ENCODE measurements at places on chromosomes 6 and 20.

DNA sequence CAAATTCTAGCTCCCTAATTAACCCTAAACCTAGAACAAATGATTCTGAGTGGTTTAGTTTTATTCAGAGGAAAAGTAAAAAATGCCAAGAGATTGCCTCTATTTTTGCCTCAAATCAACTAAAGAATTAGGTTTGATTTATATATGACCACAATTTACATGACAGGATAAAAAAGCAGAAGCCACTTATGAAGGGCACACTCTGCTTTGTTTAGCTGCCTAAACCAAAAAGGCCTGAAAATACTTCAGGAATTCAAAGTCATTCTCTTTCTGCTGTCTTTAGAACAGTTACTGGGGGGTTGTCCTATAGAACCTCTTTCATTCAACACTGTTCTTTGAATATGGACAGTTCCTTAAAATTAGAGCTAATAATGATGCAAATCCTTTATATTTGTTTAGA lies 5.3 kb downstream of the FBXO5 start:
- no peak for DNase-seq

DNA sequence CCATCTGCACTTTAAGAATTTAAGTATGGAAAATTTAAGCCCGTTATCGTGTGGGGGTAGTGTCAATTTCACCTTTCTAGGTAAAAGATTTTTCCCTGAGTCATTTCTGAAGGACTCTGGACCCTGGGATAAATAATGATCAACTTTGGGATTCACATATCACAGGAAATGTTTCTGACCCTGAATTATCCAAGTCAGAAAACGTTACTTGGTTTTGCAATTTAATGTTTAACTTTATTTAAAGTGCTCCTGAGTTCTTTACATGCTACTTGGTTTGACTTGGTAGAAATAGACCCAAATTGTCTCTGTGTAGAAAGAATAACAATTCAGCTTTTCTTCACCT lies 1.5 kb upstream of the SLC17A3 start:
- no peak for DNase-seq

DNA sequence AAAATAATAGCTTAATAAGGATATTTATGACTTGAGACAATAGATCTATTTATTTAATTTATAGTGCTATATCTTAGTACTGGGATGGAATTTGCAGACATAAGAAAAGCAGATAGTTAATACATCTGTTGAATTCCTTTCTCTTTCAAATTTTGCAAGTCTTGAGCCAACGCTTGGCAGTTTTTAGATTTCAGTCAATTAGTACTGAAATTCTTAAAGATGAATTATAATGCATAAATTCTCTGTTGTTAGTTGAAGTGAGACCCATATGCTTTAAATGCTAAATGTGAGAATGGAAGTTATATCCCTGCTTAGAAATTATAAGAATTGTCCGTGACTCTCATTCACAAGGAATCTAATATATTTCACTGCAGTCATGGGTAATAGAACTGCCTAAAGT lies 225.1 kb upstream of the ADGRB3 start:
- DNase-seq: no peak

DNA sequence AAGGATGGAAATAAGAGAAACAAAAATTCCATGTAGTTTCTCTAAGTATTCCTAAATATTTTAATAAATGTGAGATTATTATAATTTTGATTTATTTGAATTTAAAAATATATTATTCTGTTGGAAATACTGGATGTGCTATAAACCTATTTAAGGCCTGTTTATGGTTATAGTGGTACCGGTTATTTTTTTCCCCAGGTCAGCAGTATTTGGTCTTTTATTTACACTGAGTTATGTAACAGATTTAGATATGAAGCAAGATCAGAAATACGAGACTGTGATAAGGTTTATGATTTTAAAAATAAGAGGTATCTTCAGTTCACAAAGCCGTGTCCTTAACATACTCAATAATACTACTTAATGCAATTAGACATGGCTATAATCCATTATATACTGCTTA lies 634.3 kb upstream of the POU3F2 start:
- no peak for DNase-seq

GRCh38 chr6:55566036-55566710 lies 12.8 kb downstream of the HMGCLL1 start:
- DNase-seq: no peak

DNA sequence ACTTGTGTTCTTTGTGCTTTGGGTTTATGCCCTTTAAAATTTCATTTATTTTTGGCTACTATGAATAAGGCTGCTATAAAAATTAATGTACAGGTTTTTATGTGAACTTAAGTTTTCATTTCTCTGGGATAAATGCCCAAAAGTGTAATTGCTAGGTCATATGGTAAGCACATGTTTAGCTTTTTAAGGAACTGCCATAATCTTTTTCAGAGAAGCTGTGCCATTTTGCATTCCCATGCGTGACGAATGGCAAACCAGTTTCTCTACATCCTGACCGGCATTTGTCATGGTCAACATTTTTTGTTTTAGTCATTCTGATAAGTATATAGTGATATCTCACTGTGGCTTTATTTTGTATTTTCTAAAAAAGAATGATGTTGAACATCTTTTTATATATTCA lies 236.0 kb upstream of the SGK1 start:
- no peak for DNase-seq

DNA sequence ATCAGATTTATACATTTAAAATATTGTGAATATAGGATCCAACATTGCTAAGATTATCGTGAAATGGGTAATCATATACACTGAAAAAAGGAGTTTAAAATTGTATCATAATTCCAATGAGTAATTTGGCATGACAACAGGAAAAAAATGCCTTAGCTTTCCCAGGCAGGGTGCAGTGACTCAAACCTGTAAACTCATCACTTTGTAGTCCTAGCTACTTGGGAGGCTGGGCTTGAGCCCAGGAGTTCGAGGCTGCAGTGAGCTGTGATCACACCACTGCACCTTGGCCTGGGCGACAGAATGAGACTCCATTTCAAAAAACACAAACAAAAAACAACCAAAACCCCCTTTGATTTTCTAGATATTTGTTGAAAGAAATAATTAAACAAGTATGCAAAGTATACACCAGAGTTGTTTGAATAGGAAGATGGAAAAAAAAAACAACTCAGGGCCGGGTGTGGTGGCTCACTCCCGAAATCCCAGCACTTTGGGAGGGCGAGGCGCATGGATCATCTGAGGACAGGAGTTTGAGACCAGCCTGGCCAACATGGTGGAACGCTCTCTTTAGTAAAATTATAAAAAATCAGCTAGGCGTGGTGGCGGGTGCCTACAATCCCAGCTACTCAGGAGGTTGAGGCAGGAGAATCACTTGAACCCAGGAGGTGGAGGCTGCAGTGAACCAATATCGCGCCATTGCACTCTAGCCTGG lies 98.7 kb downstream of the TRERF1 start:
- DNase-seq: no peak

DNA sequence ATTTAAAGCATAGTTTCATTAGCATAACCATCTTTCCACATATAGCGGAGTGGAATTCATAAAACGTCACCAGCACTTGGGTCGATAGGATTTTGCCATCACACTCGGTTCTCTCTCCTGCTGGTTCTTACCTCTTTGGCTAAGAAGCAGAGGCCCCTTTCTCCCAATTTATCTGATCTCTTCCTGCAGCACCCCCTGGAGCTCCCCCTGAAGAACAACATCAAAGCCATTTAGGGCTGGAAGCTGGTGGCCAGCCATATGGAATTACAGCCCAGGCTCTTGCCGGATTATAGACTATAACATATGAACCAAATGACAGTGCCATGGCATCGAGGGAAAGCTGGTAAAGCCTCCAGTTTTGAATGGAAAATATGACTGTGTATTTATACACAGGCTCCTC lies 6.4 kb upstream of the KIF6 start:
- no peak for DNase-seq

GRCh38 chr6:151109869-151110575 lies 129.7 kb upstream of the AKAP12 start:
- no peak for DNase-seq

- no peak for DNase-seq
These were observed 296.1 kb upstream of the FOXQ1 start for GRCh38 chr6:1015825-1016224.

DNA sequence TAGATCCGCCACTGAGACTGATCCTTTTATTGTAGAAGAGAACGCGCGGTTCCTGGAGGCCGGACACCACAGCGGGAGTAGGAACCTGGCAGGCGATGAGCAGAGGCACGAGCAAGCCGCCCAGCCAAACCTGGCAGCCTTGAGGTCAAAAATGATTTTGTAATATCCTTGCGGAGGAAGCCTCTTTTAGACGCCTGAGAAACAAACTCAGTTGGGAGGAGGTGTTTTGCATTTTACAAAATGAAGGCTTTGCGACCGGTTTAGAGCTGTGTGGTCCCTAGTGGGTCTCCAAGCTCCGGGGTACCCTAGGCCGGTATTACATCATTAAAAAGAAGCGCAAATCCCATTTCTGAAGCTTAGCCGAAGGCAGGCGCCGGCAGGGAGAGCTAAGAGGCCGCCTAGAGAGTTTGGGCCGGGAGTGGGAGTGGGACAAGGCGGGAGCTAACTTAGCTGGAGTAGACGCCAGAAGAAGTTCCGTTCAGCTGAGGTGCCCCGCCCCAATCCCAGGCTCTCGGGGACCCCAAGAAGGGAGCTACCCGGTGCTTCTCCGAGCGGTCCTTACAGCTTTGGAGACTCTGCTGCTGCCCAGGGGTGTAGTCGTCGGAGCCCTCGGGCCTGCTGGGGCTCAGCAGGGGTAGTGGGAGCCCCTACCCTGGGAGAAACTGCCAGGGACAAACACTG lies 1.9 kb upstream of the TBX18 start:
- no peak for DNase-seq

GRCh38 chr6:33290459-33290858 lies 1.1 kb downstream of the PFDN6 start:
- no peak for DNase-seq

All from neural crest cell (in vitro differentiated cells).